ENCODE measurements at places on chromosomes 12 and 14. TPM values are rescaled to one million over a fixed set of nuclear protein-coding genes. Genes with fewer than 3 reads are reported as not detected.

The CLEC1A gene
- total RNA-seq = 0.69 TPM

The RNASE1 gene
- total RNA-seq = 13.1 TPM

The TAS2R19 gene
- total RNA-seq = 7.6 TPM

The TMBIM6 gene
- 442 TPM for total RNA-seq

The OLR1 gene
- 16.4 TPM for total RNA-seq

The TTC9 gene
- 29.3 TPM for total RNA-seq

The RNU4-1 gene
- under 0.01 TPM for total RNA-seq

The SCYL2 gene
- 116 TPM for total RNA-seq
